ENCODE measurements at places on chromosomes 2 and 18.

GRCh38 chr18:72376256-72376655, 167.9 kb downstream of the CBLN2 start:
- no peak for DNase-seq

- no peak for DNase-seq
Measured at GRCh38 chr18:26703170-26703930, 155.0 kb upstream of the KCTD1 start.

DNA sequence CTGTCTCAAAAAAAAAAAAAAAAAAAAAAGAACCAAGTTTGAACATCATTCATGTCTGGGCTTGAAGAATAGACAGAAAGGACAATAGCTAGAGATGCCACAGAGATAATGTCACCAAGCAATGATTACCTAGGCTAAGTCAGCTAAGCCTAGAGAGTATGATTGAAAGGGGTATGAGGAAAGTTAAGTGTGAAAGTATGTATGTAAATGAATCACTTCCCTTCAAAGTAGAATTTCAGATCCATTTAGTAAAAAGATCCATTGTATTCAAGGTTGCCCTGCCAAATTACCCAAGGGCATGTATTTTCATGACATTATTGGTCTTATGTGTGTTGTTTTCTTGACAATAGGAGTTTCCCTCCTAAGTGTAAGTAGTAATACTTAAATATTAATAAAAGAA, 34.1 kb upstream of the SLC39A10 start:
- no peak for DNase-seq

- DNase-seq: no peak
Measured at GRCh38 chr2:54161660-54162424, 46.4 kb downstream of the ACYP2 start.

DNA sequence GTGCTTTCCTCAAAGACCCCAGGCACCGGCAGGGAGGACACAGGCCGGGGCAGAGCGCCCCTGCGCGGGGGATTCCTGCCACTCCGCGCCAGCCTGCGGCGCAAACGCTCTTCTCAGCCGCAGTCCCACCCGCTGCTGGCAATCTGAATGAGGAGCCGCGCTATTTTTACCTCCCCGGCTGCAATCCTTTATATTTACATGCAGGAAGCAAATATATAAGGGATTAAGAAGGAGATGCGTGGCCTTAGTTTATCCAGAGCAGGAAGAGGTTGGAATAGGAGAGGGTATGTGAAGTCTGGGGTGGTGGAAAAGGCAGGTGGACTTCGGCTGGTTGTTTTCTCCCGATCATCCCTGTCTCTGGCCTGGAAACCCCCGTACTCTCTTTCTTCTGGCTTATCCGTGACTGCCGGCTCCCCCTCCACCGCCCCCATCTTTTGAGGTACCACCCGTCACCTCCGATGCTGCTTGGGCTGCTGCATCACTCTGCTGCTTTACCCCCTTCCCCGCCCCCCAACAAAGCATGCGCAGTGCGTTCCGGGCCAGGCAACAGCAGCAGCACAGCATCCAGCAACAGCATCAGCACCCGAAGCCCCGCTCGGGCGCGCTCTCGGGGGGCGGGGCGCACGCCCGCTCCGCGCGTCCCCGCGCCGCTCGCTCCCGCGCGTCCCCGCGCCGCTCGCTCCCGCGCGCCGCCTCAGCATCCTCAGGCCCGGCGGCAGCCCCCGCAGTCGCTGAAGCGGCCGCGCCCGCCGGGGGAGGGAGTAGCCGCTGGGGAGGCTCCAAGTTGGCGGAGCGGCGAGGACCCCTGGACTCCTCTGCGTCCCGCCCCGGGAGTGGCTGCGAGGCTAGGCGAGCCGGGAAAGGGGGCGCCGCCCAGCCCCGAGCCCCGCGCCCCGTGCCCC, at the start of gene ADAM23:
ADAM23 (plus strand) TSS at position 700 of the 902 bp plus-strand sequence. CDS start 335 bp downstream, outside the sequence.
- DNase-seq: peak; percentile 85
